Stimulated activated naive CD8-positive, alpha-beta T cell treated with anti-CD3 and anti-CD28 coated beads, Interleukin-15, amount 100 ng/mL, for 72 hours (primary cell): ENCODE measurements at places on chromosomes 5 and 9.

DNA sequence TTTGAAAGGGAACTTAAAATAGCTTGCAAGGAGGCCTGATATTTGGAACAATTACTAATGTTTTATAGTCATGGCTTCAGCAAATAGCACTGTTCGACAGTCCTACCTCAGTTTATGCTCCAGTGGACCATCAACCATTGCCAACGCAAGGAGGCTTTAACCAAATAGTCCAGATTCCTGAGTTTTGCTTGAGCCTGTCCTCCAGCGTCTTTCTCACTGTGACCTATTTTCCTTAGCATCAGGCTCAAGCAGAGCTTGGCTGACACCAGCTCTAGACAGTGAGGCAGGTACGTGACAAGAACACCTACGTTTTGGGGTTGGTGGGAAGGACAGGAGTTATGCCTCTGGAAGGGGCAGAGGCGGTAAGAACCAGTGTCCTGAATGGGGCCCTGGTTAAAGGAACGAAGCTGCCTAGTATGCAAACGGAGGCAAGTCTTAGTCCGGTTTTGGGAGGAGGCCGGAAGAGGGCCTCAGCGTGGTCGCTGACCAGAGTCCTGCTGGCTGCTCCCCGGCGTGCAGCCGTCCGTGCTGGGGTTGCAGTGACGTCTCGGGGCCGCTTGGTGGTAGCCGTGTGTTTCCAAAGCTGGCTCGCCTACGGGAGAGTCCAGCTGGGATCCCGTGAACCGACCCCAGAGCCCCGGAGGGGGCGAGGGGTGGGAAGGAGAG lies 998 bp upstream of the FGF18 start:
- DNase-seq, result peak; percentile 67

DNA sequence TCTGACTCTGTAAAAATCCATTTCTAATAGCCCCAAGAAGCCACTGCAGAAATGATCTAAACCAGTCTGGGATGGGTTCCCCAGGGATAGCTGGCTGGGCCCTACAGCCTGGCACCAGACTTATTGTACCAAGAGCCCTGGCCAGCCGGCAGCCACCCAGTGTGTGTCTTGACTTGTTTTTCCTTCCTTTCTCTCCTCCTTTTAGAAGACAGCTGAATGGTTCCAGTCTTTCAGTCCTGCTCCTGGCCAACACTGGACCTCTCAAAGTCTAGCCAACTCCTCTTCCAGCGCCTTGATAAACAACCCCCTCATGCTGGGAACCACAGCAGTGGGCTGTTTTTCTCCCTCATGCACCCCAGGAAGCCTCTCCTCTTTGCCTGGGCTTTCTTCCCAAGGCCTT lies 34.1 kb downstream of the ATOX1 start:
- DNase-seq, result no peak

GRCh38 chr9:133351908-133352634 lies 4.1 kb downstream of the RPL7A start:
- no peak for DNase-seq

- no peak for DNase-seq
These were observed 5.6 kb downstream of the FAXDC2 start for GRCh38 chr5:154844809-154845208.

- DNase-seq, result no peak
These were observed 57.4 kb downstream of the AOPEP start for GRCh38 chr9:94783928-94784327.

- no peak for DNase-seq
These were observed 12.5 kb upstream of the CCNJL start for GRCh38 chr5:160324886-160325285.

- no peak for DNase-seq
These were observed 26.0 kb downstream of the BASP1 start for GRCh38 chr5:17243287-17244063.

DNA sequence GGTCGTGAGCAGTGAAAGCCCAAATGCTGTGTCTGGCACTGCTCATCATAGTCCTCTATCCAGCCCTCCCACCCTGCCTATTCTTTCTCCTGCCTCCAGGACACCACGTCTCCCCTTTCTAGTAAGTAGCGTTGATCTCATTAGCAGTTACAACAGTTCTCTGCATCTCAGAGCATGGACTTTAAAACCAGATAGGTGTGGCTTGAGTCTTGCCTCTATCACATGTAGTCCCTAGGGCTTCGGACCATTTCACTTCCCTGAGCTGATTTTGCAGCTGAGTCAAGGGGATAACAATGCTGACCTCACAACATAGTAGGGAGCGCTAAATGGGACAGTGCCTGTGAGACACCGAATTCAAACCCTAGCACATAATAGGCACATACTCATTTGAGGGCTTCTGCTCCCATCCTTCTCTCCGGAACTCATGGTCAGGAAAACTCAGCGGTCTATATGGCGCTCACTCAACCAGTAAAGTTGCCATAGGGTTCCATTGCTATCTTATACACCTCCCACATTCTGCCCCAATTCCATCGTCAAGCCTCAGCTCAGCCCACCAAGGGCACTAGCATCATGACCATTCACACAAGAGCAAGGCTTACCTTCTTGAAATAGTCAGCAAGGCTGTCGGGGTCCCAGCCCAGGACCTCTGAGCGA lies 515 bp downstream of the LCP2 start:
- DNase-seq, result no peak

- DNase-seq, result no peak
These were observed 353.5 kb upstream of the POU5F2 start for GRCh38 chr5:94094793-94095441.

- DNase-seq, result no peak
These were observed 356.5 kb downstream of the CCDC171 start for GRCh38 chr9:15909297-15909696.

DNA sequence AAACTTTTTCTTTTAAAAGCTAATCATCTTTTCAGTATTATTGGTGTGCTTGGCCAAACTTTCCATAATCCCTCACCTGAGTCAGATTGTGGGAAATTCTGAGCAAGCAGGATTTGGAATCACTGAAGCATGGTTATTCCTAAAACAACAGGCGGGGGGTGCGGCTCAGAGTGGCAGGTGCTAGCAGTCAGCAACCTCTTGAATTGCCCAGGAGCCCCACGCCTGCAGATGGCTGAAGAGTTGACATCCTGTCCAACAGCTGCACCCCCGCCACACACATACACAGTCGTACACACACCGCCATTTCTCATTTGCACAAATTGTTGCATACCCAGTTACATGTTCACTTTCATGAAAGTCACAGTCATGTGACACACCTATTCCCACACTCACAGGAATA lies 96.6 kb downstream of the LHX2 start:
- DNase-seq, result no peak

GRCh38 chr5:114500756-114501155 lies 138.9 kb downstream of the KCNN2 start:
- DNase-seq, result no peak

DNA sequence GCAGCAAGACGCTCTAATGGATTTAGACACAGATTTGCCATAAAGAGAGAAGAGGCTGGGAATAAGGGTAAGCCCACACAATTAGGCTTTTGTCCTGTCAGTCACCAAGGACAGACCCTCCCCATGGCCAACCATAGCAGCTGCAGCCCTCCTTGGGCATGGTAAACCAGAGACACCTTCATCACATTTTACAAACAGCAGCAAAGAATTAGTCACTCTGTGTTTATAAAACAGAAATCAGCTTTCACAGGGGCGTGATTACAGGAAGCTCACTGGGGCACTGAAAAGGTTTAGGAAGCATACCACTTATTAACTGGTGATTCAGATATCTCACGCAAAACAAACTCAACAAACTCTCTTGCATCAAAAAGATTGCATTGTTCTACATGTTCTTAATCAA lies 37.3 kb upstream of the ZNF622 start:
- DNase-seq, result no peak

- DNase-seq, result peak; percentile 59
These were observed 44.0 kb upstream of the NCS1 start for GRCh38 chr9:130128251-130128650.

DNA sequence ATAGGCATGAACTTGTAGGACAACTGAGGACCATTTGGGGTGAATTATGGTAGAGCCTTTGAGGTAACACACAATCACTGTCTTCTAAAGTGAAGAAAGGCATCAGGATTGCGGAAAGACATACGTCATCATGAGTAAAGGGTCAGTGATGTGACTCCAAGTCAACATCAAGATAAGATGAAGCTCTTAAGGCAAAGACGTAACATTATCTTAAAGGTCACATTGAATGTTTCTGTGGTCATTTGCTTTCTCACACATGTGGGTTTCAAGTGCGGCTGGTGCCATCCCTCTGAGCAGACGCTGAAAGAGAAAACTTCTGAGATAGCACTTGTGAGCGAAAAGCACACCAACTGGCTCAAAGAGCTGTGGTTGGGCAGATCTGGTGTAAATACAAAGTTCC lies 63.3 kb upstream of the GRAMD2B start:
- no peak for DNase-seq
